ENCODE measurements at places on chromosomes 12 and 14.
A peak's percentile ranks its signal among the peaks of the same experiment; 100 is the strongest.

GRCh38 chr12:12011880-12012260 is 58.9 kb upstream of the BCL2L14 start:
- DNase-seq, result no peak

DNA sequence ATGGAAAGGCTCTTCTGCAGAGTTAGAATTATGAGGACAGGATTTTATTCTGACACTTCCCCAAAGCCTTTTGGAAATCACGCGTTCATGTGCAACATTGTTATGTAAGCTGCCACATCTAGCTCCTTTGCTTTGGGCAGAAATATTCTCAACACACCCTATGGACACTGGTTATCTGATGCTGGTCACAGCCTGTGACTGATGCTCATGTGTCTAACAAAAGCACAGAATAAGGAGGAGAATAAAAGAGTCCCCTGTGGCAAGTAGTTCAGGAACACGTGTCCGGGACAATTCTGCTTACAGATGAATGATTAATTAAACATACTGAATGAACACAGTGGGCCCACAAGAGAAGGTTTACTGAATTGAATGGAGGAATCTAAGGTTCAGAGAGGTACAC is 22.1 kb downstream of the FOXN3 start:
- DNase-seq, result no peak

DNA sequence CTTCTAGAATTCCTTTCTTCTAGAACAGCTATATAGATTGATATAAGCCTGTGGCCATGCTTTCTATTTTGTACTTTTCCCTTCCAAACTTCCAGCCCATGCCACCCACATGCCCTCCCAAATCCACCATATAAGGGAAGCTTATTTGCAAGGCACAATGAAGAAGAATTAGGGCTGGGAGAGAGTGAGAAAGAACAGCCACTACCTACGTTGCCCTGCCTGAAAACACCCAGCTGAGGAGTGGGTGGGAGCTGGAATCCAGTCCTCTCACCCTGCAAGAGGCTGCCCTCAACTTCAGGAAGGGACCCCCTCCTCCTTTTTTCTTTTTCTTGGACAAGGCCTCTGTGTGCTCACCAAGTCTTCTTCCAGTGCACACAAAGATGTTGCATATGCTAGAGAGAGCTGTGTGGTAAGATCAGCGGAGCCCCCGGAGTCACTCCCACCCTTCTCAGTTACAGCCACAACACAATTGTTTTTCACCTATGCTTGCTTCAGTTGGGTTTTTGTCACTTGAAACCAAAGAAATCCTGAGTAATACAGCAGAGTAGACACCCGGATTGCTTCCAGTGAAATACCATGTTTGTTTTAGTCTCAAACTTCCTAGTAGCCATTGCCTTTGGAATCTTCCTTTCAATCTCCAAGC is 38.8 kb downstream of the CDKL1 start:
- no peak for DNase-seq

- peak; percentile 11 for DNase-seq
Measured at GRCh38 chr12:40819436-40820108, 127.3 kb downstream of the CNTN1 start.

DNA sequence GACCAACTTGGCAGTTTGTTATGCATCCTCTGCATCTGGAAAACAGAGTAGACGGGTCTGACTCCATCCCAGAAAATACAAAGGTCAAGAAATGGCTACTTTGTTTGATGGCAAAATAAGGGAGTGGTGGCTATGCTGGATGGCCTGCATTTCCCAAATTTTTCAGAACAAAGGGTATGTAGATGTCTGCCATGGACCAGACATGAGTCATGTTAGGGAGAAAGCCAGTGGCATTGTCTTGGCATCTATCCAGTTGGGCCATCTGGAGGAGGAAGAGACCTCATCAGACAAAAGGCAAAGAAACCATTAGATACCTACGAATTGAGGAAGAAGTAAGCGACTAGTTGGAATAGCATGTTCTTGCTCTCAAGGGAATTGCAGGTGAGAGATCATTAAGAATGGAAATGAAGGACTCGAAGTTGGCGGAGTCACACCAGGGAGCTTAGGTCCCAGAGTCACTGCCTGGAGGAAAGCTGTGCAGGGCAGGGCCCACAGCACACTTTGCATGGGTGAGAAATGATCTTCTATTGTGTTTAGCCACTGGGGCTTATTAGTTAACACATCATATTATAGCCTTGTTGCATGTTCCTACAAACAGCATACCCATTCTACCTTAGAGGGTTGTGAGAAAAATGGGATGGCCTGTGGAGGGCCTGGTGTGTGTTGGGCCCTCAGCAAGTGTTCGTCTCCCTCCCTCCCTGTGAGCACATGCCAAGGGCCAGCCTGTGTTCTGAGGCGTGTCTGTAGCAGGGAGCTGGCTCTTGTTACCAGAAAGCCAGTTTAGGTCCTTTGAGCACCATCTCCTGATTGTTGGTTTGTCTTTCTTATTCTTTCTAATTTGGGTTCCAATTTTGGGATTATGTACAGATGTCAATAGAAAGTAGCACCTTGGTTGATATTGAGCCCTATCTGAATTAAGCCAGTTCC is 119.4 kb downstream of the KTN1 start:
- no peak for DNase-seq

Data from C1 segment of cervical spinal cord (tissue), 14 donors.